Stimulated activated naive CD4-positive, alpha-beta T cell (primary cell): ENCODE measurements at places on chromosomes 5 and 9.

- DNase-seq: no peak
These were observed 201.3 kb upstream of the CLINT1 start for GRCh38 chr5:158060212-158060611.

GRCh38 chr5:170301981-170302652 is 4.5 kb upstream of the LCP2 start:
- no peak for DNase-seq

DNA sequence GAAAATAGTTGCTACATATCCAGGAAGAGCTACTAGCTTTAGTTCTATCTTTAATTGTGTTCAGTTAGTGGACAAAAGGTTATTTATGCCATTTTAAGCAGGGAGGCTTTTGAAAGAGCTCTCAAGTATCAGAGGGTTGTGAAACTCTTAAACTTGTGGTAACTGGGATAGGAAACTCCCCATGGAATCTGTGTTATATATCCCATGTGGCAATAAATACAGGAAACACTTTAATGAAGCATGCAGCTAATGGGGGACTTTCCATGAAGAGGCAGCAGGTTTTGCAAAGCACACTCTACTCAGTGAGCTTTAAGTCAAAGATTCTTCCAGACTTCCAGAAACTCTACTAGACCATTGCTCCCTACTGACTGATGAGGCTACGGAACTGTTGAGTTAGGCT is 805.0 kb upstream of the C9orf72 start:
- DNase-seq: no peak

DNA sequence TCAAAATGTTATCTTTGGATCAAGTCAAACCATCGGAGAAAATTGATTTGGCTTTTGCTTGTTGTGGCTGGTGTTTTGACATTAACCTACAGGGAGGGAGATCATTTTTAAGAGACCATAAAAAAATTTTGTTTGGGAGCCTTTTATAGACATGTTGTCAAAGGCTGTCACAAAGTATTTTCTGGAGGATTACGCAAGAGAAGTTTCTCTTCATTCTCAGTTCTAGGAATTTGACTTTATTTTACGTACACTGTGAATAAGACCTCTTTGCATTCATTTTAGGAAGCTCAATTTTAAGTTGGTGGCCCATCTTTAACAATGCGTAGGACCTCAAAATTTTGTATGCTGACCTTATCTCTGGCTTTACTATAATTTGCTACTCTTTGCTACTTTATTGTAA is 50.2 kb upstream of the SLC44A1 start:
- no peak for DNase-seq

- DNase-seq: no peak
These were observed 116.5 kb downstream of the GDNF start for GRCh38 chr5:37723162-37723961.

DNA sequence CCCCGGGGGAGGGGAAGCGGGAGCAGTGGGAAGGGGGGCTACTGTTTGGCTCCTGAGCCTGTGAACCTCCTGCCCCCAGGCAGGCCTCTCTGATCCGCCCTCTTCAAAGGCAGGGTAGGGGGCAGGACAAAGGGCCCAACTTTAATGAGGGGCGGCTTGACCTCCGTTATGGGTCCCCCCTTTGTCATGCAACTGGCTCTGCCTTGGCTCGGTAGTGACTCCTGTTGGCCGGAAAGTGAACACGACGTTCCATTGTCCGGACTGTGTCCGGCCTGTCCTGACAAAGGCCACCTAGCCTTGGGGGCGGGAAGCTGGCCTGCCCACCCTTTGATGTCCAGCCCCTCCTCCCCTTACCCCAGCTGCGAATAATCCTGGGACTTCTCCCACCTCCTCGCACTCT is 1.3 kb downstream of the CDX1 start:
- no peak for DNase-seq

GRCh38 chr9:81559197-81559596 is 130.2 kb downstream of the TLE1 start:
- no peak for DNase-seq

GRCh38 chr5:113770648-113771047 is 257.2 kb downstream of the YTHDC2 start:
- no peak for DNase-seq

- peak; percentile 76 for DNase-seq
These were observed 73.5 kb upstream of the PRSS3 start for GRCh38 chr9:33721674-33722358.

GRCh38 chr5:79229357-79230174 is 6.4 kb upstream of the JMY start:
- DNase-seq: no peak

DNA sequence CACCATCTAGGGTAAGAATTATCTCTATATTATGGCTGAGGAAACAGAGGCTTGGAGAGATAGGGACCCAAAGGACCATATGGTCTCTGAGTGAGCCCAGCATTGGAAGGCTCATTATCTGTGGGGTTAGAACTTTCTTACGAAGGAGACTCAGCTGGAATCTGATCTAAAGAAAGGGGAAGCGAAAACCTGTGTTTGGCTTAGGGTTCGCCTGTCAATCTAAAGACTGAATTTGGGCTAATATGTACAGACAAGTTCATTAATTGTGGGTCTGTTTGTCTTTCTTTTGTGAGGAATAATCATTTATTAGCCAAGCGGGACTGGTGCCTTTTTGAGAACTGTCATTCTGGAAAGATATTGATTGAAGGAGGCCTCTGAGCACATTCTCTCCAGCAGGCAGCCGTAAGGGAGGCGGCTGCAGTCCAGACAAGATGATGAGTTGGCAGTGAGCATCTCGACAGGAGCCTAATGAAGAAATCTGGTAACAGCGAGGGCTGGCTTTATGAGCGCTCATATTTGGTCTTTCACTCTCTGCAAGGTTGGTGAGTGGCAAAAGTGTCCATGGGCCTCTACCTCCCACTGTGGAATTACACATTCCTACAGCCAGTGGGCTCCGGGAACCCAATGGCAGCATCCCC is 104.2 kb upstream of the GPR151 start:
- DNase-seq: no peak
